ENCODE measurements at places on chromosomes 4 and X.

- no peak for DNase-seq
These were observed 249.9 kb downstream of the PRDM5 start for GRCh38 chr4:120672558-120673147.

DNA sequence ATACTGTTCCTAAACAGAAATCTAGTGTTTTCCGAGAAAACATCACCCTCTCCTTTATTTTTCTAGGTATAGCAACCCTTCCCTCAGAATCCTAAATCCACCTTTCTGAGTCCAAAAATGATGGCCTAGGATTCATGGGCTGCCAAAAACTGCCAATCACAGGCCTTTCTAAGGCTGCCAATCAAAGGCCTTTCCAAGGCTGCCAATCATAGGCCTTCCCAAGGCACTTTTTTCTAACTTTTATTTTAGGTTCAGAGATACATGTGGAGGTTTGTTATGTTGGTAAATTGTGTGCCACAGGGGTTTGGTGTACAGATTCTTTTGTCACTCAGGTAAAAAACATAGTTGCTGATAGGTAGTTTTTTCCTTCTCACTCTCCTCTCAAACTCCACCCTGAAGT lies 673.7 kb downstream of the FAT4 start:
- DNase-seq = no peak

- DNase-seq = no peak
These were observed 23.0 kb upstream of the UBA6 start for GRCh38 chr4:67723949-67724348.

GRCh38 chrX:135346975-135347374 lies 37.7 kb downstream of the ETDC start:
- no peak for DNase-seq

DNA sequence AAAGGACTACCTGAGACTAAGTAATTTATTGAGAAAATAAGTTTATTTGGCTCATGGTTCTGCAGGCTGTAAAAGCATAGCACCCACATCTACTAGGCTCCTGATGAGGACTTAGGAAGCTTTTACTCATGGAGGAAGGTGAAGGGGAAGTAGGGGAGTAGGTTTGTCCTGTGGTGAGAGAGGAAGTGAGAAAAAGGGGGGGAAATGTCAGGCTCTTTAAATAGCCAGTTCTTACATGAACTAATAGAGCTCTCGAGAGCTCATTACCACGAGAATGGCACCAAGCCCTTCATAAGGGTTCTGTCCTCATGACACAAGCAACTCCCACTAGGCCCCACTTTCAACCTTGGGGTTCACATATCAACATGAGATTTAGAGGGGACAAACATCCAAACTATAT lies 125.5 kb upstream of the NRK start:
- no peak for DNase-seq

- no peak for DNase-seq
These were observed 336.1 kb upstream of the BOD1L1 start for GRCh38 chr4:13963601-13964000.

DNA sequence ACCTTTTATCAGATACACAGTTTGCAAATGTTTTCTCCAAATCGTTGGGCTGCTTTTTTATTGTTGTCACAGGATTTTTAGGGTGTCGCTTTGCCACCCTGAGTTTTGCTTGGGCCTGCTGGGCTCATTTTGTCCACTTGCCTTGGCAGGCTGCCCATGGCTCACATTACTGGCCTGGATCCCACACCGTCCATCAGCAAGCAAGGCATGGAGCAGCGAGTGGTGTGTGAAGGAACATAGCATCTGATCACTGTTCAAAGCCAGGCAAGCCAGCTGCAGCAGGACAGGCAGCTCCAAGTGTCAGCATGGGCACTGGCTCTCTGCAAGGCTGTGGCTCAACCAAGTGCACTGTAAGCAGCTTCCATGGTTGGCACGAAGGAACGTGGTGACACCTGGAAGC lies 261.4 kb upstream of the TECRL start:
- DNase-seq = no peak

DNA sequence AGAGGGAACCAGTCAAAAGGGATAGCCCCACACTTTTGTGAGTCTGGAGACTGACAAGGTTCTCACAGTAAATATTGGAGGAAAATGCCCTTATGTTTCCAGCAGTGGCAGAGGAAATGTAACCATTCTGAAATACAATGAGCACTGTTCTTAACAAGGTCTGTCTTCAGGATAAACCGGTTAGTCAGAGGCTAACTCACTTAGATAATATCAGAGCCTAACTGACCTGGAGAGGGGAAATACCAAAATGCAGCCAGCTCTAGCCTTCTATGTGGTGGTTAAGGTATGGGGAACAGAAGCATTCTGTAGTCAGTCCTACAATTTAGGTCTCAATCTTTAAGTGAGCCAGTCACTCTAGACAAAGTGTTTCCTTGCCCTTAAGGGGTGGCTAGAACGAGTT lies 70.8 kb downstream of the TBCK start:
- DNase-seq = no peak

GRCh38 chr4:32192363-32192762 lies 1472.2 kb downstream of the PCDH7 start:
- DNase-seq = no peak

DNA sequence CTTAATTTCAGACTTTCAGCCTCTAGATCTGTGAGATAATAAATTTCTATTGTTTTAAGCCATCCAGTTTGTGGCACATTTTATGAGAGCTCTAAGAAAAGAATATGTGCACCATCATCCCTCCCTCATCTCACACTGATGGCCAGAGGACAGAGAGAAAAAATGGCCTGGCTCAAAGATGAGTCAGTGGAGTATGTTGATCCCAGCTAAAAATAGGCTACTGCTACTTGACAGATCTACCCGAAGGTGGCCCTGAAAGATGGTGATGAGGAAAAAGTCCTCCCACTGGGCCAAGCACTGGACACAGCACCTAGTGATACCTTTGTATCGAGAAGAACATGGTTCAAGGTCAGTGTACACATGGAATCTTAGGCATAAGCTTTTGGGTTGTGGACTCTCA lies 38.2 kb upstream of the DCTD start:
- DNase-seq = no peak

- DNase-seq = no peak
These were observed 41.3 kb downstream of the LRBA start for GRCh38 chr4:150973626-150974251.

DNA sequence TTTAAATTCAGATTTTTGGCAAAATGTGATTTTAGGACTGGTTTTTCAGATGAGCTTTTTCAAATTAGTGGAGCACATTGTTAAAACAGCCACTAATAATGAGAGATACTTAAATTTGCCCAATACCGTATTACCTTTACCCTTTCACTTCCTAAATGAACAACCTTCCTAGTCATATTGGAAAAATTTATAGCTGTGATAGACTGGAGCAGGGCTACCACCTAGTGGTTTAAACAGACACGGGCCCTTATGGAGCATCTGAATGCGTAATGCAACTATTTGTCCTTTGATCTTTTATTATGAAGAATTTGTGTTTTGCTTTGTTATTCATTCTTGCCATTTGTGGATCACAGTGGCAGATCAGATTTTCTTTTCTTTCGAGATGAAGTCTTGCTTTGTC lies 72.7 kb downstream of the KDM6A start:
- peak; percentile 11 for DNase-seq

GRCh38 chr4:1521821-1522361 lies 115.6 kb upstream of the NKX1-1 start:
- DNase-seq = peak; percentile 7

DNA sequence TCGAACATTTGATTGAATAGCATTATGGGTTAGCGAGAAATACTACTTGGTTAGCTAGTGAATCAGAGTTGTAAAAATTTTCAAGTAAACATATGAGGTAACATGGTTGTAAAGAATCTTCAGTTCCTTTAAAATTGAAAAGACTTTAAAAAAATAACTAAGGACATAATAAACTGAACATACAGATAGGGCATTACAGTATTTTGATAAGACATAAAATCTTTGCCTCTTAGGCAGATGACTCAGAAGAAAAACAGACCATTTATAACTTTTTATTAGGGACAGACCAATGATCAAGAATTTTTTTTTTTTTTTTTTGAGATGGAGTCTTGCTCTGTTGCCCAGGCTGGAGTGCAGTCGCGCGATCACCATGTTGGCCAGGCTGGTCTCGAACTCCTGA lies 43.1 kb downstream of the PNMA5 start:
- DNase-seq = no peak

GRCh38 chr4:128068918-128069317 lies 7.8 kb downstream of the LARP1B start:
- DNase-seq = no peak

- no peak for DNase-seq
These were observed 56.0 kb downstream of the GPR82 start for GRCh38 chrX:41779941-41780340.

- no peak for DNase-seq
These were observed 232.9 kb upstream of the GIMD1 start for GRCh38 chr4:106601519-106601918.

DNA sequence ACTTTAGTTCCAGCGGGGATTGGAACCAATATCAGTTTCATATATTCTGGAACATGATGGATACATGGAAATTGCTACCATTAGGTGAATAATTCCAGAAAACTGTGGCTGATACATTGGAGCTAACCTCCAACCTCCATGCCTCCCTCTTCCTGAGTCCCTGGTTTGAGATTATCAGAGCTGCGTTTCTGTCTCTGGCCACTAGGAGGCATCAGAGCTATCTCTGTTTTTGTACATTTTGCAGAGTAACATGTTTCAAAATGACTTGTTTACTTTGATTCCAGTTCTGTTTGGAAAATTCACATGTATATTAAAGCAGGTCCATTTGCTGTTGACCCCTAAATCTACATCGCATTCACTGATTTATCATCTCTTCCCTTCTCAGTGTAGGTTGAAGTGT lies 2.4 kb upstream of the RAB40AL start:
- peak; percentile 19 for DNase-seq

- DNase-seq = no peak
These were observed 124.2 kb downstream of the ENOX2 start for GRCh38 chrX:130778773-130779172.

GRCh38 chr4:16659079-16659478 lies 239.4 kb downstream of the LDB2 start:
- no peak for DNase-seq

DNA sequence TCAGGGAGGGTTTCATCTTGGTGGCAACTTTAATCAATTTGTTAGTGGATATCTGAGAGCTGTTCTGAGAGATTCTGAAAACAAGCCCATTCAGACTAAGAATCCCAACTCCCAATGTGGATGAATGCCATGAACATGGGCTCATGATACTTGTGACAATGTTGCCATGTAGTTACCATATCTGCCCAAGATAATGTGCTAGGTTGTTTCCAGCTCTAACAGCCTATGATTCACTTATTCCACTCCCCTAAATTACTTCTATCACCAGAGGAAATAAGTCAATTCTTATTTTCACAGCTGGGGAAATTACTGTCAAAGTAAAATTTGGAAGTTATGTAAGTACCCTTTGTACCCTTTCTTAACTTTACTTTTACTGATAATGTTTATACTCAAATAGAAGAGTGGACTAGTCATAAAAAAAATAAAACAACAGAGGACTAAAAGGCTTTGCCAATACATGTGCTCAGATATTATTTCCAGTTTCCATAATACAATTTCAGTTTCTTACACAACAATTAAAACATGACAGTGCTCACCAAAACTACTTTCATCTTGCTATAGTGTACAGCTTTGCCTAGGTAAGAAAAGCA lies 1101.7 kb upstream of the INTU start:
- DNase-seq = no peak

DNA sequence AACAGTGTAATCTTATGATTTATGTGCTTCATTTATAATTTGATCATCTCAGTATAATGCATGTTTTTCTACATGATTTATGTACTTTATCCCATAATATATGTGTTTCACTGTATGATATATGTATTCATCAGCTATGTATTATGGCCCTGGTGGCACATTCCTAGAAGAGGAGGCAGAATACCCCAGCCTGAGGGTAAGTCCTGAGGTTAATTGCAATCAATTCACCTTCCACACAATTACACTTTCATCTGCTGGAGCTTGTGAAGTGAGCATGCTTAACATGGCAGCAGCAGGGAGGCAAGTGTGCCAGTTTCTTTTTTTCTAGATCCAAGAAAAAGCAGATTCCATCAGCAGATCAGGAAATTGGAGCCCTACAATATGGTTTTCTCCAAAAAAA lies 81.2 kb downstream of the CXXC4 start:
- no peak for DNase-seq

- no peak for DNase-seq
These were observed 17.0 kb upstream of the ARHGAP24 start for GRCh38 chr4:85457752-85458467.

GRCh38 chr4:54371173-54371572 lies 142.1 kb downstream of the PDGFRA start:
- DNase-seq = no peak

GRCh38 chrX:74579597-74580198 lies 34.7 kb downstream of the RLIM start:
- no peak for DNase-seq

DNA sequence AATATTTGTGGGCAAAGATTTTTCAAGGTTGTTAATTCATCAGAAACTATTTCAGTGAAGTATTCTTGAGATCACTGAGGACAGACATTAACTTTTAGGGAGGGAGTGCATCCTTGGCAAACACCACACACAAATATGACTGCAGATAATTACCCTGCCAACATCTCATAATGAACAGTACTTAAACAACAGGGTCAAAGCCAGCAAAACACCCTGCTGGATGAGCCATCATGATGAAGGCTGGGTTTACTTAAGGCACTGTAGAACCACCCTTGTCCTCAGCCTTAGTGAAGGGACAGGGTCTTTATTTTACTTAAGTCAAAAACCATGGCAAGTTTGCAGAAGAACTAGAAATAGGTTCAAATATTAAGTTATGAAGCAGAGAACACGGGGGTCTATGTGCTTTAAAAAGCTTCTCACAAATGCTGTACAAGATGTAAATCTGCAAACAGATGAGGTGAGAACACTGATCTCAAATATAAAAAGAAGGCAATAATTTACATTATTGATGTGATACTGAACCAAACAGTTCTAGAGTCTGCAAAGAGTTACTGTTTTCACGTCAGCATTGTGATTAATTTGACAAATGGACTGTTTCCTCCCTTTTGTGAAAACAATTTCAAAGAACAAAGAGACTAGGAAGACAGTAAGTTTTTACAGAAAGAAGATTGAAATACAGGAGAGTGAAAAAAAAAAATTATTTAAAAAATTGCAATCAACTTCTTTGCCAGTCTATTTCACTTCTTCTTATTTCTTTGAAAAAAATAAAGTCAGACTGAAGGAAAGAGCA lies 28.2 kb downstream of the TAPT1 start:
- DNase-seq = no peak

DNA sequence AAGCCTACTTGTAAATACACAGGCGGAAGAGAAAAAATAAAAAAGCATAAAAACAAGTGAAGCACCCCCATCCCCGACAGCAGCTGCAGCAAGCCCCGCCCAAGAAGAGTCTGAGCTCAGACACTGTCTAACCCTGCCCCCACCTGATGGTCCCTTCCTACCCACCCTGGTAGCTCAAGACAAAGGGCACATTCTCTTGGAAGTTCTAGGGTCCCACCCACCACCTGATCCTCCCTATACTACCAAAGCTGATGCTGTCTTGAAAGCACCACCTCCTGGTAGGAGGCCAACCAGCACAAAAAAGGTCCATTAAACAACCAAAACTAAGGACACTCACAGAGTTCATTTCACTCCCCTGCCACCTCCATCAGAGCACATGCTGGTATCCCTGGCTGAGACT lies 308.2 kb downstream of the KLHL13 start:
- no peak for DNase-seq

All from activated naive CD4-positive, alpha-beta T cell treated with anti-CD3 and anti-CD28 coated beads, Interleukin-2, amount 50 U/mL, for 16 hours (primary cell).